ENCODE measurements at places on chromosomes 7 and 10.

DNA sequence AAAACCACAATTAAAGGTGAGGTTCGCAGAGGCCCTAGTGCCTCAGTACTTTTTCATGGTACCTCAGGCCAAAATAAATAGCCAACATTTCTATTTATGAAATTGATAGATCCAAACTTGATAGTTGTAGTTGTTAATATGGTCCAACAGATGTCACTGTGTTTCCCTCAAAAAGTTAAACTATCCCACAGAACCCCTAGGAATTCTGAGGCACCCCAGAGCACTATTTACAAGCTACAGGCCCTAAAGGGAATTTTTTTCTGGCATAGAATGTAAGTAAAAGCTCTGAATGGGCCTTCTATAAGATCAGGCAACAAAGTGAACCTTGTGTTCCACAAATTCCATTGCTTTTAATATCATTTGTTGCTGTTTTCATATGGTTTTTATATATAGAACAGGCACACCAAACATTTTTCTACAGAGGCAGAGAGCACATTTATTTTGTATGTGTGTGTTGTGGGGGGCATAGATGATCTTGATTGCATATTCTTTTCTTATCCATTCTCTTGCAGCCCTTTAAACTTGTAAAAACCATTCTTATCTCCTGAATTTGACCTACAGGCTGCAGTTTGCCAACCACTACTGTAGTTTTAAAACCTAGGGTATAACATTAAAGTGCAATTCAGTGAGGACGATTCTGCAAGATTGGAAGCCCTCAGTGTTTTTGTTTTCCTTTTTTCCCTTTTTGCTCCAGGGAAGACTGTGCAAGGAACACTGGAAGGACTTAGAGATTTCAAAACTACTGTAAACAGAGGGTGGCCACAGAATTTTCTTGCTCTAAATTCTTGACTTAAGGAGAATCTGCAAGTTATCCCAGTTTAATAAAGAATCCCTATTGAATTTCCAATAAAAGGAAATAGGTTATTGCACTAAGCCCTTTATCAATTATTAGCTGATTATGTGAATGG lies 3.5 kb upstream of the ARL4A start:
- no peak for DNase-seq

DNA sequence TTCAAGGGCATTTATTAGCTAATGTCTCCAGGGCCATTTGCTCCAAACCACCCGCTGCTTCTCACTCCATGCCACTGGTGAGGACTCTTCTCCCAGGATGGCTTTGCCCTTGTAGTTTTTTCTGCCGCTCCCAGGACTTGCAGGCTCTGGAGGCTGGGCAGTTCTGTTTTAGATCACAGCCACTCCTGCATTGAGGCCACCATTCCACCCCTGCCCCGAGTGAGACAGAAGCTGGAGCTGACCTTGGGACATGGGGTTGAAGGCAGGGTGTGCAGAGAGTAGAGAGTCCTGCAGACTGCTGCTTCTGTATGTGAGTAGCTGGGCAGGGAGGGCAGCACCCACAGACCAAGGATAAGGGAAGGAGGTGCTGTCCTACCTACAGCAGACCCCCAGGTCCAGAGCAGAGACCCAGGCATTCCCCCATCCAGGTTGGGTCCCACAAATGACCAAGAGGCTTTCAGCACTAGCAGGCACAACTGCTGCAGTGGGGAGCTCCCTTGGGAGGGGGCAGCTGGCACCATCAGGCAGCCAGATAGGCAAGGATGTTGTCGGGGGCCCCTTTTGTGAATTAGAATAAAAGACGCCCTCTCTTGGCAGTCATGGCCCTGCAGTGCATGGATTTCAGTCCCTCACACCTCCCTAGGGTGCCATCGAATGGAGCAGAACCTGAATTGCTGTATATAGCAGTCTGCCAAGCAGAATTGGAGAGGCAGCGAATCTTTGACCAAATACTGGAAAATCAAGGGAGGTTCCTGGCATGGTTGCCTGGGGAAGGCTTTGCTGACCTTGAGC lies 22.7 kb upstream of the ADCYAP1R1 start:
- no peak for DNase-seq

- no peak for DNase-seq
Measured at GRCh38 chr7:133699386-133699785, 427.8 kb upstream of the LRGUK start.

- DNase-seq: no peak
Measured at GRCh38 chr7:112938863-112939573, 147.6 kb downstream of the GPR85 start.

- no peak for DNase-seq
Measured at GRCh38 chr10:128709686-128710085, 583.5 kb upstream of the MKI67 start.

DNA sequence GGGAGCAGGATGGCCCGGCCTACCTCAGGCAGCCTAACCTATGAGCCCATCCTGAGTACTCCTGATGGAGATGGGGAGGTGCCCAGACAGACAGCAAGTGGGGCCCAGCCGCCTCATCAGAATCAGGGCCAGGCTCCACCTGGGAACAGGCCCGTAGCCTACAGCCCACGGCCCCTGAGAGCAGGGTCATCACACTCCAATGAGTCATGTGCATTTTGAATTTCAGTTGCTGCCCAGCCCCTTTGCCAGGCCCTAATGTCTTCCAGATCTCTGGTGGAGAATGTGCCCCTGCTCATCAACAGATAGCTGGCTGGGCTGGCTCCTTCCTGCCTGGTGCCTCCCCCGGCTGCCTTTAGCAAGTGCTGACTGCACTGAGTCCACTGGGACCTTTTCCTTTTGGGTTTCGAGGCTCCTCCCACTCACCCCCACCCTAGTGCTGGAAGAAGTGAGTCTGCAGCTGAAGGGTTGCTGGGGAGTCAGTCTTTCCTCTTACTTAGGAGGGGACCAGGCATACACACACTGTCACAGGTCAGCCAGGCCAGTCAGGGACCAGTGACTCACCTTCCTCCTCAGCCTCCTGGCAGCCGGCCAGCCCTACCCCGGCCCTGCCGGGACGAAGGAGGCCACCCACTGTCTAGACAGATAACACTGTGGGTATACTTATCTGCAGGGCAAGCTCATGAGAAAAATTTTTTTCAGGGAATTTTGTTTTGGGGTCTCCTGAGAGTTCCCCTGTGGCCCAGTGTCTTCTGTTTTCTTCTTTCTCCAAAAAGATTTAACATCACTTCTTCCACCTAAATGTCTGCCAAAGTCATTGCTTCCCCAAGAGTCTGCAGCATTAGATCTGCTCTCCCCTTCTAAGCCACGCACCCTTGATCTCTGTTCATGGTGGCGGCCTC lies 9.1 kb upstream of the ASIC3 start:
- DNase-seq: no peak

DNA sequence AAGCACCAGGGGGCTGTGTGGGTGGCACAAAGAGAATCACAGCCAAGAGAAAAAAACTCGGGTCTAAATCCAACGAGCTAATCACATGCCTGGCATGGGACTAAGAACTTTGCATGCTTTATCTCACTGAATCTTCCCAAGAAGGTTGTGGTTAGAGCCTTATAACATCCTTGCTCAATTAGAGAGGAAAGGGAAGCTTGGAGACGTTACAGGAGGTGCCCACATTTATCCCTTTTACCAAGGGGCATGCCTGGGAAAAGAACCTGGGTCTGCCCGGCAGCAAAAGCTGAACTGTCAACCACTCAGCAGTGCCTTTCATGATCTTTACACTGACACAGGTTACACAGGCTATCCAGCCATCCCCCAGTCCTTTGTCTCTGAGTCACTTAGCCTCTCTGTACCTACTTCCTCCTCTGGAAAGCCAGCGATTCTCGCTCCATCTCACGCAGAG lies 190.1 kb downstream of the PRPF18 start:
- DNase-seq: no peak

- DNase-seq: no peak
Measured at GRCh38 chr7:24981171-24981951, 1.4 kb upstream of the OSBPL3 start.

DNA sequence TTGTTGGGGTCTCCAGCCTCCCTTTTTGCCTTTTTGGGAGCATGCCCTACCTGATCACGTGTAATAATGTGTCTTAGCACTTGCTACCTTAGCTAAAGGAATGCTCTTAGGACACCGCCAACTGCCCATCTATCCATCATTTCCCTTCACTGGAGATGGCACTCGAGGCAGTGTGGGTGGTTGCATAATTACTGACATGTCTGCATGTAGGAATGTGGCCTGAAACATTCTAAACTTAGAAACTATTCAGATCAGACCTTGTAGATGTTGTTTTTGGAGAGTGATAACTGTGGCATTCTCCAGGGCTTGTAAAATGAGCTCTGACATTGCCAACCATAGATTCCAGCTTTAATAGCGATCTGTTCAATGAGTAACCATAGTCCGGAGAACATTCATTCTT lies 365.8 kb downstream of the BBS9 start:
- DNase-seq: no peak

DNA sequence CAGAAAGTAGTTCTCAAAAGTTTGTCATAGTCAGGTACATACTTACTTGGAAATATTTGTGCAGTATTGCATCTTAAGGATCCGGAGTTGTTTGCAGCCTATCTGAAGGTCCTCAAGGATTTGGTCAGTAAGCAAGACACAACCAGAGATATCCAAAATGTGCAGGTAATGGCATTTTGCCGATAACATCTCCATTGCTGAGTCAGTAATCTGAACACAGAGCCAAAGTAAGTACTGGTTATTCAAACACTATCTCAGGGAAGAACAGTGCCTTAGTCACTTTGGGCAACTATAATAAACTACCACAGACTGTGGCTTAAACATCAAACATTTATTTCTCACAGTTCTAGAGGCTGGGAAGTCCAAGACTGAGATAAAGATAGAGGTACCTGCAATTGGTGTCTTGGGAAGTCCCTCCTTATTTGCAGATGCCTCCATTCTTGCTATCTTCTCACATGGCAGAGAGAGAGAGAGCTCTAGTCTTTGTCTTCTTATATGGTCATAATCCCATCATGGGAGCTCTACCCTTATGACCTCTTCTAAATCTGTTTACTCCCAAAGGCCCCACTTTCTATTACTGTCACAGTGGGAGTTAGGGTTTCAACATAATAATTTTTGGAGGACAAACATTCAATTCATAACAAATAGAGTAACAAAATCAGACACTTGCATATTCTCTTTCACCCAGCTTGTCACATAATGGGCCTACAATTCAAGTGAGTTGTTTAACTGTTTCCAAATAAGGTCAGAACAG lies 73.4 kb downstream of the FAM185A start:
- no peak for DNase-seq

GRCh38 chr10:101559596-101560297 lies 28.3 kb downstream of the POLL start:
- DNase-seq: no peak

GRCh38 chr10:128390596-128390995 lies 264.4 kb upstream of the MKI67 start:
- no peak for DNase-seq

DNA sequence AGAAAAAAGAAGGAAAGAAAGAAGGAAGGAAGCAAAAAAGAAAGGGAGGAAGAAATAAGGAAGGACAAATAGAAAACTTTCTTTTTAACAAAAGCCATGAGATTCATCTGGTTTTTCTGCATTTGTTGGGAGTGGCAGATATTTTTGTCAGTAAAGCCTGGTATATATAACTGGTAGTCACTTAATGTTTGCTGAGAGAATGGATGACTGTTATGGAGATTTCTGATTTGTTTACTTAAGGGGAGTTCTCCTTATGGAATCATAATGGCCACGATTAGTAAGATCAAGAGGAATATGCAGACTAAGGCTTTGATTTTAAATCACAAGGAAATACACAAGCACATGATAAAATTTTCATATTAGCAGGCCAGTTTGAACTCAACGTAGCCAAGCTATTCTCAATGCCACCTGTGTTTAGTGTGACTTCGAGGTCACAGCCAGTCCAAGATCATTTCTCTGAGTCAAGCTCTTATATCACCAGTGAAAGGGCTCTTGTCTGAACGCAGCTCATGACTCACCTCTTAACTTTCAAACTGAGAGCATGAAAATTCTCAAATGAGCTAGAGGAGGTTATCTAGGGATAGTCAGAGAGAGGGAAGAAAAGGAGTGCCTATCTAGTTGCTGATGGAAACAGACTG lies 445.1 kb upstream of the ZMIZ1 start:
- peak; percentile 63 for DNase-seq

DNA sequence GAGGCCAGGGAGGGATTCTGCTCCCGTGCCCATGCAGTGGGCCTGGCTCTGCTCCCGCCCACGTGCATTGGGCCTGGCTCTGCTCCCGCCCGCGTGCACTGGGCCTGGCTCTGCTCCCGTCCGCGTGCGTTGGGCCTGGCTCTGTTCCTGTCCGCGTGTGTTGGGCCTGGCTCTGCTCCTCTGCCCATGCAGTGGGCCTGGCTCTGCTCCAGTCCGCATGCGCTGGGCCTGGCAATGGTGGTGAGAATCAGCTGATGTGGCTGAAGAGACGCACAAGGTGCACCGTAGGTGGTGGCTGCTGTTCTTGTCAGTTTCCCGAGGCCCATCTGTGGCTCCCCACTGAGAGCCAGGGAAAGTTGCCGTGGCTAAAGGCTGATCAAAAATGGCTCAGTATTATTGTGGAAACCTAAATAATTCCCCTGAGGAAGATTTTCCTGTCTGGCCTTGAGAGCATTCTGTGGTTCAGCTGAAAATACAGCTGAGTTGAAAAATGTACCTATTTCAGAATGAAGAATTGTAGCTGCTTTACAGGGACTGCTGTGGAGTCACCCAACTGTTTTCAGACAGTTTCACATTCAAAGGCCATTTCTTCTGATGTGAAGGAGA lies 572.4 kb downstream of the GLRX3 start:
- no peak for DNase-seq

DNA sequence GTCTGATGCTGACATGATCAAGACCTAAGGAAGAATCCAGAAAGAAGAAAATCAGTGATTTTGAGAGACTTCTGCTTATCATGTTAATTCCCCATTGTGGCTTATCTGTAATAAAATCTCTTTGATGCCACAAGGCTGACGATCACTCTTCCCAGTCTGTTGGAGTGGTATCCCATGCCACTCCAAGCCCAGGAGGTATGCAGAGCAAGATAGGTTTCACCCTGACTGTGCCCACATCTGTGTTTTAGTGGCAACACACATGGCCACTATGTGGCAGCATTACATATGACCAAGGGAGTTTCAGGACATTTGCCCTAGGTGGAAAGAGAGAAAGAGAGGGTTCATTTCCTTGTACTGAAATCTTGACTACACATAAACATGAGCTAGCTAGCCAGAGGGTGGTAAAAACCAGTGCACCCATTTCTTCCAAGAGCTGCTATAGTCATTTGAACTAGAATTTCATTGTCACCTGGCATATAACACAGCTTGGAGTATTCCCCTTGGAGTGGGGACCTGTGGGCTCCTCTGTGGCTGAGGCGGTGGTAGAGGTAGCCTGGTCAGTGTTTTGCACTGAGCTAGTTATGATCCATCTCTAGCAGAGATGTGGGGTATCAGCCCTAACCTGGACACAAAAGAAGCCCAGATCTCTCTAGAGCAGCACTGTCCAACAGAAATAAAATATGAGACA lies 20.8 kb downstream of the LAMB4 start:
- DNase-seq: no peak

DNA sequence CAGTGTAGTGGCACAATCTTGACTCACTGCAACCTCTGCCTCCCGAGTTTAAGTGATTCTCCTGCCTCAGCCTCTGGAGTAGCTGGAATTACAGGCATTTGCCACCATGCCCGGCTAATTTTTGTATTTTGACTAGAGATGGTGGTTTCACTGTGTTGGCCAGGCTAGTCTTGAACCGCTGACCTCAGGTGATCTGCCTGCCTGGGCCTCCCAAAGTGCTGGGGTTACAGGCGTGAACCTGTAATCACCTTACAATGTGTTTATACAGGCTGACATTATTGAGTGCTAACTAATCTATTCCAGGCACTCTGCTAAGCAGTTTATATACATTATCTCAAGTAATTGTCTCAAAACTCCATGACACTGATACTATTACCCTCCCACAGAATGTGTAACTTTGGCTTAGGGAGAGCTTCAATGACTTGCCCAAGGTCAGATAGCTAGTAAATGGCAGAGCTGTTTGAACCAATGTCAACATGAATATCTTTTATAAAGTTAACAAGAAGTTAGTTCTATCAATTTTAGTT lies 36.8 kb downstream of the KIFBP start:
- no peak for DNase-seq

Data from epithelial cell of prostate (primary cell).